Ovary (tissue), 10 donors: ENCODE measurements at places on chromosomes 5 and 9. TPM values are rescaled to one million over a fixed set of nuclear protein-coding genes. Genes with fewer than 3 reads are reported as not detected.
A peak's percentile ranks its signal among the peaks of the same experiment; 100 is the strongest.

The ANXA2R gene
- 1.1 TPM for total RNA-seq

The PDE6A gene
- total RNA-seq, result 0.13 TPM

The SETD9 gene
- total RNA-seq, result 9.0 TPM

The PAPPA gene
- total RNA-seq, result 1.6 TPM

The CSF1R gene
- 7.6 TPM for total RNA-seq

The HACD4 gene
- total RNA-seq, result 4.4 TPM

- no peaks in the 10 kb centered on the region for H3K36me3 ChIP-seq
- H3K4me1 ChIP-seq, result no peaks in the 10 kb centered on the region
- H3K27ac ChIP-seq, result no peak overlapping the region
- H3K4me3 ChIP-seq, result no peak overlapping the region
Measured at GRCh38 chr9:21901546-21901945, 92.6 kb downstream of the CDKN2A start.

GRCh38 chr5:102596113-102596512, 97.3 kb upstream of the SLCO6A1 start:
- H3K27ac ChIP-seq, result no peak overlapping the region
- no peaks in the 10 kb centered on the region for H3K36me3 ChIP-seq
- DNase-seq, result no peak
- H3K4me3 ChIP-seq, result no peak overlapping the region

DNA sequence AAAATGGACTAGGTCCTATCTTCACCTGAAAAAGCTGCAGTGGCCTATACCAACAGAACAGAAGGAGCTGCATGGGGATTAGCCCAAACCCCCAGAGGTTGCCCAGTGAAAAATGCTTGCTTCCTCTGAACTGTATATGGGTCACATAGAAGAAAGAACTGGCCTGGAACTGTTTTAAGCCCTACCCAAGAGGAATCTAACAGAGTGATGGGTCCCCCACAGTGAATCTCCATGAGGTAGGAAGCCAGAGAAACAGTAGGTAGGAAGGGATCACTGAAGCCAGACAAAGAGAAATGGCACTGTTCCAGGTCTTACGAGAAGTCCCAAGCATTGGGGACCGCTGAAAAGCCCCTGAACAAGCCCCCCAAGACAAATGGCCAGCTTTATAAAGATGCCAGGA, 28.8 kb upstream of the TRIM32 start:
- no peak overlapping the region for H3K4me3 ChIP-seq
- H3K36me3 ChIP-seq, result no peaks in the 10 kb centered on the region
- DNase-seq, result no peak
- no peaks in the 10 kb centered on the region for H3K27me3 ChIP-seq

- peak; percentile 31 for DNase-seq
- H3K36me3 ChIP-seq, result no peaks in the 10 kb centered on the region
- H3K4me3 ChIP-seq, result no peak overlapping the region
- H3K27me3 ChIP-seq, result no peaks in the 10 kb centered on the region
Measured at GRCh38 chr9:114282926-114283325, 40.0 kb upstream of the ORM1 start.

- H3K4me3 ChIP-seq, result no peak overlapping the region
- no peaks in the 10 kb centered on the region for H3K4me1 ChIP-seq
- no peak for DNase-seq
- no peaks in the 10 kb centered on the region for H3K36me3 ChIP-seq
- H3K27ac ChIP-seq, result no peak overlapping the region
Measured at GRCh38 chr5:105684799-105685198, 1985.9 kb downstream of the EFNA5 start.

DNA sequence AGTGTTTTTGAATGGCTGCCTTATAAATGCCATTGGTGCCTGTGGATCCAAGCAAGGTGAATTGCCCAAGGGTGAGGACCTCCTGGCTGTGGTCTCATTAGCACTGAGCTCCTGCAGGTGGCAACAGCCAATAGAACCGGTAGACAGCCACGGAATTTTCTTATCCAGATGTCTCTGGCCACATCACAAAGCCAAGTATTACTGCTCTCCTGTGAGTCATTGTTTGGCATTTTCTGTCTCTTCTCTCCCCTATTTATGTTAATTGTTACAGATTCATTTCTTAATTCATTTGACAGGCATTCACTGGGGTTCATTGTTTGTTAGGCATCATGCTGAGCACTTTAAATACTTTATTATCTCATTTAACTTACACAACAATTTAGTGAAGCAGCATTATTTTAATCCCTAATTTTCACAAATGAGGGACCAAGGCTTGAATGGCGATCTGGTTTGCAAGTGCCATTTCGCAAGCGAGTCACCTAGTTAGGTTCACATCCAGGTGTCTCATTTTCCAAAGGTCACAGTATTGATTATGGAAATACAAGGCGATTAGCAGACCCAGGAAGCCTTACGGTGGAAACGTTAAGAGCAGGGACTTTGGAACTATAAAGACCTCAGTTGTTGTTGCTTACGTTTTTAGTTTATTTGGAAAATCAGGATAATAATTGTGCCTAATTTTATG, 58.2 kb upstream of the DPYSL3 start:
- H3K36me3 ChIP-seq, result no peaks in the 10 kb centered on the region
- no peaks in the 10 kb centered on the region for H3K27me3 ChIP-seq
- H3K4me3 ChIP-seq, result no peak overlapping the region
- H3K4me1 ChIP-seq, result no peaks in the 10 kb centered on the region

GRCh38 chr5:5066276-5067186, 73.6 kb upstream of the ADAMTS16 start:
- H3K27me3 ChIP-seq, result no peaks in the 10 kb centered on the region
- peaks cover 1% of the 10 kb centered on the region for H3K4me1 ChIP-seq
- DNase-seq, result no peak
- no peak overlapping the region for H3K27ac ChIP-seq

DNA sequence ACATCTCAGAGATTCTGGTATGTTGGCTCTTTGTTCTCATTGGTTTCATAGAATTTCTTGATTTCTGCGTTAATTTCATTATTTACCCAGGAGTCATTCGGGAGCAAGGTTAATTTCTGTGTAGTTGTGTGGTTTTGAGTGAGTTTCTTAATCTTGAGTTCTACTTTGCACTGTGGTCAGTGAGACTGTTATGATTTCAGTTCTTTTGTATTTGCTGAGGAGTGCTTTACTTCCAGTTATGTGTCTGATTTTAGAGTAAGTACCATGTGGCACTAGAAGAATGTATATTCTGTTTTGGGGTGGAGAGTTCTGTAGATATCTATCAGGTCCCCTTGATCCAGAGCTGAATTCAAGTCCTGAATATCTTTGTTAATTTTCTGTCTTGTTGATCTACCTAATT, 12.2 kb downstream of the RANBP17 start:
- no peak overlapping the region for H3K4me3 ChIP-seq
- no peaks in the 10 kb centered on the region for H3K36me3 ChIP-seq
- H3K4me1 ChIP-seq, result no peaks in the 10 kb centered on the region
- no peak overlapping the region for H3K27ac ChIP-seq
- no peak for DNase-seq
- no peaks in the 10 kb centered on the region for H3K27me3 ChIP-seq
